ENCODE measurements at places on chromosomes 12 and 14. TPM values are rescaled to one million over a fixed set of nuclear protein-coding genes. Genes with fewer than 3 reads are reported as not detected.

Gene CCDC196
- not detected for total RNA-seq

Gene GALNT4
- total RNA-seq = 12.2 TPM

Gene BDKRB2
- total RNA-seq = not detected

Gene SDSL
- total RNA-seq = 4.5 TPM

Gene AJUBA
- 1.4 TPM for total RNA-seq

Gene PRR4
- total RNA-seq = 2.5 TPM

- H3K27ac ChIP-seq = no peak overlapping the region
- no peaks in the 10 kb centered on the region for H3K36me3 ChIP-seq
- H3K4me1 ChIP-seq = no peaks in the 10 kb centered on the region
- no peaks in the 10 kb centered on the region for H3K27me3 ChIP-seq
- no peak for DNase-seq
- no peak overlapping the region for H3K4me3 ChIP-seq
Observed at GRCh38 chr12:62050785-62051184, 209.4 kb upstream of the USP15 start.

DNA sequence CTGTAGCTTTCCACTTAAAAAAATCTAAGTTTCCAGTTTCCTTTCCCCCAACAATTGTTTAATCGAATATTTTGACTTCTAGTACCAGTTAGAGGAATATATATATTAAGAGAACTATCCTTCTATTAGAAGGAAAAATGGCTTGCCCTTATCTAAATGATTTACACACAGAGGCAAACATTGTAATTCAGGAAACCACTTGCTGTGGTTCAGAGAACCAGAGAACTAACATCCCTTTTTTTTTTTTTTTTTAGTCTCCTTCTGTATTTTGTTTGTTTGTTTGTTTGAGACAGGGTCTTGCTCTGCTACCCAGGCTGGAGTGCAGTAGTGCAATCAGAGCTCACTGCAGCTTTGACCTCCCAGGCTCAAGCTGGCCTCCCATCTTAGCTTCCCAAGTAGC lies 746.6 kb downstream of the VRK1 start:
- H3K36me3 ChIP-seq = no peaks in the 10 kb centered on the region
- DNase-seq = no peak
- no peaks in the 10 kb centered on the region for H3K27me3 ChIP-seq
- H3K27ac ChIP-seq = no peak overlapping the region
- H3K4me3 ChIP-seq = no peak overlapping the region

DNA sequence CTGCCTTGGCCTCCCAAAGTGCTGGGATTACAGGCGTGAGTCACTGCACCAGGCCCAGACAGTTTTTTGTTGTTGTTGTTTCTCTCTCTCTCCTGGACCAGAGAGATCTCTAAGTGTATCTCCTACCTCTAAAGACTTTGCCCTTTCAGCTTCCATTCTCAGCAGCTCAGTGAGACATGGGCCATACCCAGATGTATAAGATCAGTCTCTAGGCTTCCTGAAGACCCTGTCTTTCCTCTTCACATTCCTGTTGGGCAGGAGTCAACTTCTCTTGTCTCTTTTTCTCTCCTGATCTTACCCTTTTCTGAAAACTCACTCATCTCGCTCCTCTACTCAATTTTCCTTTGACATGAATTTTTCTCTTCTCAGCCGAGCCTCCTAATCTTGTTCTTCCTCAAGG lies 42.0 kb downstream of the KCNK13 start:
- H3K4me3 ChIP-seq = no peak overlapping the region
- no peak for DNase-seq
- H3K27ac ChIP-seq = no peak overlapping the region

DNA sequence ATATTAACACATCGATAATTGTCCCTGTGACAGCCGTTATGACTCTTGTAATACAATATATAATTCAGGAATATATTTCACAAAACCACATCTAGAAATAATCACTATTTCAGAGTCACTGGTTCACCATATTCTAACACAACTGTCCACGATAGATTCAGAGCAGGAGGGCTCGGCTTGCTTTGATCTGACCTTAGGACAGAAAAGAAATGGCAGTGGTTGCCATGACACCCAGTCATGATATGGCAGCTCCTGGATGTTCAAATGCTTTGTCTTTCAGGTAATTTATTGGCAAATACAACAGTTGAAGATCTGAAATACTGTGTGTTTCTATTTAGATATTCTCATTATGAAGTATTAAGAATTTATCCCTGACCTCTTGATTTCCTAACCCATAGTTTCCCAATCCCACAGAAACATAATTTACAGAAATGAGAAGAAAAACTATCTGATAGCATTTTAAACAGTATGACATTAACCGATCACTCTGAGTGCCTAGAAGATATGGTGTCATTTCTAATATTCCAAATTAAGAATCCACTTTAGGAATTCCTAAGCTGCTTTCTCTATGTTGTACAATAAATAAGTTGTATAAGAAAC lies 116.4 kb downstream of the EPS8 start:
- H3K27ac ChIP-seq = no peak overlapping the region
- H3K36me3 ChIP-seq = no peaks in the 10 kb centered on the region
- no peak overlapping the region for H3K4me3 ChIP-seq
- DNase-seq = no peak
- peaks cover 10% of the 10 kb centered on the region for H3K27me3 ChIP-seq
- H3K4me1 ChIP-seq = no peaks in the 10 kb centered on the region

GRCh38 chr12:108638141-108638827 lies 4.6 kb upstream of the SELPLG start:
- H3K4me3 ChIP-seq = no peak overlapping the region
- H3K36me3 ChIP-seq = peaks cover 4% of the 10 kb centered on the region
- DNase-seq = no peak
- H3K27ac ChIP-seq = peak overlapping the region; percentile 9

DNA sequence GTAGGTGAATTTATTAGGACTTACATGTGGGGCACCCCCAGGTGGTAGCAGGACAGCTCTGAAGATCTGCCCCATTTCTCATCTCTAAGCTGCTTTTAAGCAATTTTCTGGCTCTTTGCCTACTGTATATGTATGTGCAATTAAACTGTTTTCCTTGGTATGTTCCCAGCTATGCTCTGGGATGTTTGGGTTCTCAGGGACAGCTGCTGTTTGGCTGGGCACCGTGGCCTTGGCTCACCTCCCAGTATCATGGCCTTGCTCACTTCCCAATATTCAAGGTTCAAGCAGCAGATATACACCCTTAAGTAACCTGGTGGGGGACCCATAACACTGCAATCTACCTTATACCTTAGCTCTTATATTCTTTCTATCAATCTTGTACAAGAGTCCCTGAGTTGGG lies 53.7 kb upstream of the KITLG start:
- H3K4me3 ChIP-seq = no peak overlapping the region
- no peak overlapping the region for H3K27ac ChIP-seq
- H3K4me1 ChIP-seq = no peaks in the 10 kb centered on the region
- H3K36me3 ChIP-seq = no peaks in the 10 kb centered on the region

DNA sequence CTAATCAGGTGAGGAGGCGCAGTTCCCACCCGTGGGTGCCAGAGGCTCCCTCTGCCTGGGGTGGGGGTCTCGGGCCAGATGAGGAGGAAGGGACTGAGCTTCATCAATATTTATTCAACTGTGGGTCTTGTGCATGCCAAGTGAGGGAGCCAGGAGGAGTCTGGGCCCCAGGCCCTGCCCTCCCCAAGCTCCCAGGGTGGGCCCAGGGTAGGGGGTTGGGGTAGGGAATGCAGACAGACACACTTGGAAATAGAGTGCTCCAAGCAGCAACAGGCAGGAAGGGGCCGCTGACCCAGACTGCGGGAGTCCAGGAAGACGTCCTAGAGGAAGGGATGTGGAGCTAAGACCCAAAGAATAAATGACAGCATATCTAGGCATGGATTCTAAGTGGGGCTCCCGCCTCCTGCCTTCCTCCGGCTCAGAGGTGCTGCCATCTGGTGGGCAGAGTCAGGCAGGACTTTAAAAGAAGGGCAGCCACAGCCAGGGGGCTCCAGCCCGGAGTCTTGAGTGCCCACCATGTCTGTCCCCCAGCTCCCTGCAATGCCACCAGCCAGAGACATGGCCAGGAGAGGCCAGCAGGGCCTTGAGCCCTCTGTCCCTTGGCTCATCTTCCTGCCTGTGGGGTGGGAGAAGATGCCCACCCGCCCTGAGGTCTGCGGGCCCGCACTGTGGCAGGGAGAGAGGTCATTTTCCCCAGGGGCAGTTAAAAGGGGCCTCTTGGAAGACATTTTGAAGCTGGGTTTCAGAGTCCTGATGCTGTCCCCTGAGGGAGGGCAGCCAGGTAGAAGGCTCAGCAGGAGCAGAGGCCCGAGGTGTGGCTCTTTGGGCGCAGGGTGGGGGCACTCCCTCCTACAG lies 70.1 kb downstream of the PHETA1 start:
- H3K27ac ChIP-seq = no peak overlapping the region
- peak; percentile 45 for DNase-seq
- H3K27me3 ChIP-seq = no peaks in the 10 kb centered on the region
- H3K36me3 ChIP-seq = no peaks in the 10 kb centered on the region
- H3K4me1 ChIP-seq = no peaks in the 10 kb centered on the region

GRCh38 chr14:92960706-92961566 lies 38.0 kb downstream of the CHGA start:
- H3K27ac ChIP-seq = no peak overlapping the region
- no peak for DNase-seq
- peaks cover 2% of the 10 kb centered on the region for H3K36me3 ChIP-seq
- H3K27me3 ChIP-seq = no peaks in the 10 kb centered on the region

- H3K36me3 ChIP-seq = no peaks in the 10 kb centered on the region
- no peaks in the 10 kb centered on the region for H3K4me1 ChIP-seq
Observed at GRCh38 chr12:51752234-51752889, 96.2 kb downstream of the FIGNL2 start.

GRCh38 chr12:38490941-38491340 lies 174.4 kb downstream of the ALG10B start:
- no peak for DNase-seq
- H3K27me3 ChIP-seq = no peaks in the 10 kb centered on the region
- no peaks in the 10 kb centered on the region for H3K4me1 ChIP-seq
- H3K36me3 ChIP-seq = no peaks in the 10 kb centered on the region
- H3K4me3 ChIP-seq = no peak overlapping the region

- H3K36me3 ChIP-seq = peaks cover 16% of the 10 kb centered on the region
- DNase-seq = no peak
- H3K27me3 ChIP-seq = peaks cover 19% of the 10 kb centered on the region
- peak overlapping the region; percentile 27 for H3K27ac ChIP-seq
- no peak overlapping the region for H3K4me3 ChIP-seq
- peaks cover 70% of the 10 kb centered on the region for H3K4me1 ChIP-seq
Observed at GRCh38 chr14:80956922-80957321, 1.5 kb downstream of the TSHR start.

GRCh38 chr14:54637270-54638134 lies 70.6 kb downstream of the SAMD4A start:
- H3K4me3 ChIP-seq = no peak overlapping the region
- H3K27me3 ChIP-seq = peaks cover 8% of the 10 kb centered on the region
- DNase-seq = no peak
- no peak overlapping the region for H3K27ac ChIP-seq
- H3K4me1 ChIP-seq = no peaks in the 10 kb centered on the region
- H3K36me3 ChIP-seq = peaks cover 2% of the 10 kb centered on the region

DNA sequence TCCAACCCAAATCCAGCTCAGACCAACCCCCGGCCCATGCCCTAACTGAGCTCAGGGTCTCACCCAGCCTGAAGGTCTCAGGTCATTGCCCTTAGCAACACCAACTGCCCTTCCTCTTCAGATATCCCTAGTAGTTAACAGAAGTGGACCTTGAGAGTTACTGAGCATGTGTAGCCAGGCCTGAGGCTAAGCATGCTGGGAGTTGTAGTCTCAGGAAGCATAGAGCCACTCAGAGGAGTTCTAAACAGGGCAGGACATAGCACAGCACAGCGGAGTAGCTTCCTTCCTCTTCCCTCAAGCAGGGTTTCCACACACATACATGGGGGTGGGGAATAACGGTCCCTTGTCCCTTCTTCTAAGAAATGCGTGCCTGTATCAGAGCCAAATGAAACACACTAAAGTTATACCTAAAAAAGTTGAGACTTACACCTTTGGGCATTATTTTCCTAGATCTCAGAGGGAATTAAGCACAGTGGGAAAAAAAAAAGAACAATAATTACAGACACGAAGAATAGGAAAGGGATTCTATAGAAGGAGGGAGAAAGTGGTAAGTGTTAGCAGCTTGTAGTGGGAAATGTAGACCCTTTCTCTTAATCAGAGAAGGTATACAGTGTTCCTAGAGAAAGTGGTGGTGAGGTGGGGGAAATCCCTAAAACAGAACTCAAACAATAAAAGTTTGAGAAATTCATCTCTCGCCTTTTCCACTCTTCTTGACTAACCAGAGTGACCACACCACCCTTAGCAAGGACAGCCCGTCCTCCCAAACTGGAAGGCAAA lies 4.4 kb downstream of the KMT2D start:
- no peaks in the 10 kb centered on the region for H3K27me3 ChIP-seq
- peak overlapping the region; percentile 19 for H3K27ac ChIP-seq
- peaks cover 44% of the 10 kb centered on the region for H3K4me1 ChIP-seq
- DNase-seq = peak; percentile 70
- peaks cover 53% of the 10 kb centered on the region for H3K36me3 ChIP-seq
- H3K4me3 ChIP-seq = peak overlapping the region; percentile 94

GRCh38 chr14:59769586-59769985 lies 101.0 kb downstream of the RTN1 start:
- H3K27ac ChIP-seq = no peak overlapping the region
- H3K36me3 ChIP-seq = no peaks in the 10 kb centered on the region
- no peak overlapping the region for H3K4me3 ChIP-seq

DNA sequence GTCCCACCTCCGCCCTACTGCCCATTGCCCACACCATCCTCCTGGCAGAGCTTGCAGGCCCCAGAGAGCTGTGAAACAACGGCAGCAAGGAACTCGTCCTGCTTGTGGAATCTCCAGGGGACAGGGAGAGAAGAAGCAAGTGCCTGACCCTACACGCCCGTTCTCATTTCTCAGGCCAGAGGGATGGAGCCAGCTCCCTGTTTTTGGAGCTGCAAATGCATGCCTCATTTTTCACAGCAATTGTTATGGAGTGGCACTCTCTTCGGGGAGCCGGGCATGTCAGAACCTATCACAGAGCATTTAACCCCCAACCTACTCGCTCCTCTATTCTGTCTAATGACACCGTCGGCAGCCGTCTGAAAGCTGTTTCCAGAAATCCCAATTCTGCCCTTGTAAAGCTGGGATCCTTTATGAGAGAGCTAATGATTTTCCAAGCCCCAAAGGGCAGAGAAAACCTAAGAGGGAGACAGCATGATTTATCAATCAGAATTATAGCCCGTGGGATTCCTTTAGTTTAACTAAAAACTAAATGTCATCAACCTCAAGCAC lies 222.3 kb upstream of the NOS1 start:
- DNase-seq = no peak
- no peak overlapping the region for H3K4me3 ChIP-seq
- H3K27me3 ChIP-seq = no peaks in the 10 kb centered on the region
- peak overlapping the region; percentile 3 for H3K27ac ChIP-seq
- no peaks in the 10 kb centered on the region for H3K36me3 ChIP-seq
- H3K4me1 ChIP-seq = no peaks in the 10 kb centered on the region

DNA sequence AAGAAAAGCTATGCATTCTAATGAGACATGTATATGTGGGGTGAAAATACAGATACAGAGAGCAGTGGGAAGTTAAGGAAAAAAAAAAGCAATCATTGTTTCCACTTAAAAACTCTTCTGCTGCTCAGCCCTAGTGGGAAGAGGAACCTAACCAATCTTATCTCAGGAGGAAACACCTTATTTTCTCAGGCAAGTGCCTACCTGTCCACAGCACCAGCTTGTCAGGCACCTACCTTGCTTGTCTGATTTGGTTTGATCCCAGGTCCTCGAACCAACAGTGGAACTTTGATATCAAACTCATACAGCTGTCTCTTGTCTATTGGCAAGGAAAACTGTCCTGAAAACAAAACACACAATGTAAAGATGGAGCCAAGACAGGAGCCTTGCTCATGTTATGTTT lies 22.4 kb downstream of the GNS start:
- no peak overlapping the region for H3K4me3 ChIP-seq
- H3K27me3 ChIP-seq = no peaks in the 10 kb centered on the region
- H3K4me1 ChIP-seq = peaks cover 24% of the 10 kb centered on the region
- H3K36me3 ChIP-seq = peaks cover 55% of the 10 kb centered on the region
- no peak for DNase-seq
- peak overlapping the region; percentile 28 for H3K27ac ChIP-seq
